ENCODE measurements at places on chromosomes 5 and 9.

DNA sequence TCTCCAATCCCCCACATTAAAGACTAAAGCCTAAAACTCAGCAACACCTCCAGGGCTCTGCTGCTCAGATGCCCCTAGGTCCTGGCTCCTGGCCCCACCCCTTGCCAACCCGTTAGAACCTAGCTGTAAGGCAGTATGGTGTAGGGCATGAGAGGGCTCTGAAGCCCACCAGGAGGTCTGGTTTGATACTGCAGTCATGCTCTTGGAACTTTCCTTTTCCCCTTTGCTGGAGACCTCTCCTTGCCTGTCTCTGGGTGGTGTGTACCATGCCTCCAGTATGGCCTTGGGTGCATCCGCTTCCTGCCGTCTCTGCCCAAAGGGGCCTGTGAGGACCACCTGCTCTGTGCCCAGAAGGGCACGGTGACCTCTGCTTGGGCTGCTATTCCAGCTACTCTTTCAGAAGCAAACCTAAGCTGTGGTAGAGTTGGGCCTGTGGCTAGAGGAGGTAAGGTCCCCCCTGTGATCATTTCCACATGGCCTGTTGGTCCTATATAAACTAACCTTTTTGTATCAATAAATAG is 3.5 kb downstream of the TENT4A start:
- DNase-seq: no peak

DNA sequence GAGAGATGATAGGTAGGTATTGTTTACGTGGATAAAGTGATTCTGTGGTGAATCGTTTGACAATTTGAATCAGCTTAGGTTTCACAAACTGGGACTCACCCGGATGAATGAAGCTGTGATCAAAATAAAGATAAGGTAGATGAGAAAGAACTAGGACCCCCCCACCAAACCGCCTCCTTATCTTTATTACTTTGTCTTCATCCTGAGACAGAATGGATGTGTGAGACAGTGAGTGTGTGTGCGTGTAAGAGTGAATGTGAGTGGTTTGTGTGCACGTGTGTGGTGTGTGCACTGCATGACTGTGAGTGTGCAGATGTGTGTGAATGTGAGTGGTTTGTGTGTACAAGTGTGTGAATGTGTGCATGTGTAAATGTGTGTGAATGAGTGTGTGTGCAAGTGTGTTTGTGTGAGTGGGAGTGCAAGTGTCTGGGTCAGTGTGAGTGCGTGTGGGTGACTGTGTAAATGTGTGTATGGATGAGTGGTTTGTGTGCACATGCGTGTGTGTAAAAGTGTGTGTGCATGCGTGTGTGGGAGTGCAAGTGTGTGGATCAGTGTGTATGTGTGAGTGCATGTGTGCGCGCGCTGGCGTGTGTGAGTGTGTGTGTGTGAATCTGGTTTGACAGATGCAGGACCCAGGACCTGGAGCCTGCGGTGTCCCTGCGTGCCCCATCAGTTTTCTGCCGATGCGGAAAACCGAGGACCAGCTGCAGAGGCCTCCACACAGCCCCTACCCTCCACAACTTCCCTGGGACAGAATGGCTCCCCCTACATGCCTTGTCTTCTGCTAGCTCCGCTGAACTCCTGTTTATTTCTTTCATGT is 11.4 kb upstream of the ENG start:
- DNase-seq: no peak

DNA sequence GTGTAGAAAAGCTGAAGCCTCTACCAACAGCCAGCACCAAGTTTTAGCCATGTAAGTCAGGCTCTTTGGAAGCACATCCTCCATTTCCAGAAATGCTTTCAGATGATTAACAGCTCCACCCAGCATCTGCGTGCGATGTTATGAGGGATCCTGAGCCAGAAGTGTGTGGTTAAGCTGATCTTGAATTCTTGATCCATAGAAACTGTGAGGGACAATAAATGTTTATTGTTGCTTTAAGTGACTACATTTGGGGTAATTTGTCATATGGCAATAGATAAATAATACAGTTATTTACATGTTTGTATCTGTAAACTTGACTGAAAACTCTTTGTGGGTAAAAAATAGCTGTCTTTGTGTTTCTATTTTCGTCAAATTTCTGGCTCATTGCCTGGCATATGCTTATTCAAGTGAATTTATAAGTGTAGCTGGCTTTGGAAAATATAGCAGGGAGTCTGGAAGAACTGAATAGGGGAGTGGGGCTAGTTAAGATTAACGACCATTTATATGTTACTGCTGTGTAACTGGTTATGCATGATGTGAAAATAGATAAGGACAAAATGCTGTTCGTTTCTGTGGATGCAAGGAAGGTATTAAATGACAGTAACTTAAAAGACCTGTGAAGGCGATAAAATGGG is 234.1 kb downstream of the LRRC70 start:
- DNase-seq: no peak

GRCh38 chr9:80077059-80077458 is 505.3 kb downstream of the TLE4 start:
- no peak for DNase-seq

- DNase-seq: no peak
Observed at GRCh38 chr5:158880483-158881001, 219.2 kb downstream of the EBF1 start.

DNA sequence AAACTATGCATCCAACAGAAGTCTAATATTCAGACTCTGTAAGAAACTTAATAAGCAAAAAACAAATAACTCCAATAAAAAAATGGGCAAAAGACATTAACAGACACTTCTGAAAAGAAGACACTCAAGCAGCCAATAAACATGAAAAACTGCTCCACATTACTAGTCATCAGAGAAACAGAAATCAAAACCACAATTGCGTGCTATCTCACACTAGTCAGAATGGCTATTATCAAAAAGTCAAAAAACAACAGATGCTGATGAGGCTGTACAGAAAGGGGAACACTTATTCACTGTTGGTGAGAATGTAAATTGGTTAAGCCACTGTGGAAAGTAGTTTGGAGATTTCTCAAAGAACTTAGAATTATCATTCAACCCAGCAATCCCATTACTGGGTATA is 101.2 kb upstream of the TRIM32 start:
- DNase-seq: no peak

DNA sequence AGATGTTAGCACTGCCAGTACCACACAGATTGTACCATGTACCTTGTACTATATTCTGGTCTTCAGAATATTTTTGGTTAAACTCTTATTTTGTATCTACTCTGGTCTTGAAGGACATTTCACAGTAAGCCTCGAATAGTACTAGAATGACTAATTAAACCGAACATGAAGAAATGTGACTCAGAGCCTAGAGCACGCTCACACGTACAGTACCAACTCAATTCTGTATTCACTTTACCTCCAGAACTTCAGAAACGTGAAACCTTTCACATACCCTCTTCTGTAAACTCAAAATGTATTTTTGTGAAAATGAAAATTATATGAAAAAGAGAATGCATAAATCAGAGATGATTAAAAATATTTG is 112.8 kb downstream of the MVB12B start:
- no peak for DNase-seq

DNA sequence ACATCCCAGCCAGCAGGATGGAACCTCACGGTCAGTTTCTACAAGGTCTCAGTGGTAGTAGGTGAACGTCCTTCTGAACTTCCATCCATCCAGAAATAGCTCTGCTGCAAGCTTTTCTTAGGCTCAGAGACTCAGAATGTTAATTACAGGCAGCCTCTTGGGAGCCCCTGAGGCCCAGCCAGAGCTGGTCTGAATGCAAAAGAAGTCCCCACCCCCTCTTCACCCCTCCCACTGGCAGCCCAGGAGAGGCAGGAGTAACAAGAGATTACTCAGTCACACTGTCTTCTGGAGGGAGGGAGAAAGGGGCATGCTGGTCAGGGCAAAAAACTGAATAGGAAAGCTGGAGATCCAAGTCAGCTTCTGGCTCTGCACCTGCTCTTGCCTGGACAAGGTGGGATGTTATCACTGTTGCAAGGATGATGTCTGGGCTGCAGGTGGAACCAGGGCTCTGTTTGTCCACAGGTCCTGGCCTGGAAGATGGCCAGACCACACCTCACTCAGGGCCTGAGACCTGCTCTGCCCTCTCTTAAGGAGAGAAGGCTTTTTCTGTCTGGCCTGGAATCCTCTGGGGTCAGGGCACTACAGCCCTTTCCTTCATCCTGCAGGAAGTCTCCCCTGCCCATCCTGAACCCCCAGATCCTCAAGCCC is 9.1 kb downstream of the ENHO start:
- no peak for DNase-seq

DNA sequence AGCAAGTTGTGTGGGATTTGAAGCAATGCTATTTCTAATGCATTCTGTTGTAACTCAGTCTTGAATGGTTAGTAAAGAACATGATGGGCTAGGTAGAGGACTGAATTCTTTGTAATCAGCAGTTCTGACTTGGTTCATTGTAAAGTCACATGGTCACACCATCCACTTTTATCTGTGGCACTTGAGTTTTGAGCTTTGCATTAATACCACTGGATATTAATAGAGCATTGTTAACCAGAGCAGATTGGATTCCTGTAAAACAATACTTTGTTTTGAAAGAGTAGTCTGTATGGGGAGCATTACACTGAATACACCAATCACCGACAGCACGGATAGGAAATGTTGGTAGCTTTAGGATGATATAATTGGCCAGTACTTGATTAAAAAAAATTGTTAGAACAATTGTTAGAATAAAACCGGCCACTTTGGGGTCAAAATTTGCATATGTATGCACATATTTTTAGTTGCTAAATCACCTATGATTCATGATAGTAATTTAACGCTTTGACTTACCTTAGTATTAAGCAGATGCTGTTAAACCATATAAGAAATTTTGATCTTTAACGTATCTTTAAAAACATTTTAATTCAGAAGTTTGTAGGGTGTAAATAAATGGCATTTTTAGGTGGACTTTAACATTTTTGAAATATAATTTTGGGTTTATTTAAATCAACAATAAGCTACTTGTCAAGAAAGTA is 17.4 kb downstream of the SLC12A2 start:
- DNase-seq: no peak

GRCh38 chr9:137488327-137488653 is 29.2 kb upstream of the NSMF start:
- no peak for DNase-seq

GRCh38 chr5:2724031-2724581 is 27.4 kb downstream of the IRX2 start:
- DNase-seq: no peak

GRCh38 chr9:18939943-18940342 is 93.1 kb downstream of the SAXO1 start:
- no peak for DNase-seq

DNA sequence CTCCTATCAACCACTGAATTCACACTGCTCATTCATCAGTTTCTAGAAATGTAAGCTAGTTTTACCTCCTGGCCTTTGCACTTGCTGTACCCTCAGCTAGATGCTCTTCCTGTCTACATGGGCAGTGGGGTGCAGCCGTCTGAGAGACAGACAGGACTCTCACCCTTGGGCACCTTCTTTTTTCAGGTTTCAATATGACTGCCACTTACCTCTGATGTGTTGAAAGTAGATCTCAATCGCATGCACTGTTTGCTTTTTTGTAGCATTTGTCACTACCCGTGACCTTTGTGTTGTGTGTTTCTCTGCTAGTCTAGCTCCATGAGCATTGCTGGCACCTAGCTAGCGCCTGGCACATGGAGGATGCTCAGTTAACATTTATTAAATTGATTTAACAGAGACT is 403.1 kb upstream of the TRPC7 start:
- DNase-seq: no peak

DNA sequence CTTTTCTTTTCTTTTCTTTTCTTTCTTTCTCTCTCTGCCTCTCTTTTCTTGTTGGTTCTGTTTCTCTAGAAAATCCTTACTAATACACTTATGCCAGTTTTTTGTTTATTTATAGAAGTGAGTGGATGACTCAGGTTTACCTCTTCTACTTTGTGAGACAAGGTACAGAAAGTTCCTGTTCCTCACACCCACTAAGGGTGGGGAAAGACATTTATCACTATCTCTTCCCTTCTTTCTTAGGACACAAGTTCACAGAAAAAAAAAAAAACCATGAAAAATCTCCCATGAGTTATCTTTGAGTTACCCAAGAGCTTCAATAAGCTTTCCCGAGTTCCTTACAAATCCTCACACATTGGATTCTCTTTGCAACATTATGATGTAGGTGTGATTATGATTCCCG is 60.9 kb upstream of the CD180 start:
- no peak for DNase-seq

DNA sequence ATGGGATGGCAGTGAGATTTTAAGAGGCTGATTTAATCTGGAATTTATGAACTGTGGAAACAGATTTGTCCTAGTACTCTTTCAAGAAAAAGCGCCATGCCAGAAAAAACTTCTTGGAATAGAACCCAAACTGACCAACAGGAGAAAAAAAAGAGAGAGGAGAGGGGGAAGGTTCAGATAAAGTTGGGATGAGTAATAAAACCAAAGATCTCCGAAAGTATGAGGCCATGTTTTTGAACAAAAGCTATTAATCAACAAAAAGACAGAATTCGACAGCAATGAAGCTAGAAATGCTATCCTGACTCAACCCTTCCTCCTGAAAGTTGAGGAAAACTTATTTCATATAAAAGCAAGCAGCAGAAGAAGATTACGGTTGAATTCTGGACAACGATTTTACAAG is 135.5 kb downstream of the CEMIP2 start:
- DNase-seq: no peak

- no peak for DNase-seq
Observed at GRCh38 chr5:42908086-42908485, 96.4 kb upstream of the SELENOP start.

GRCh38 chr5:173660481-173661280 is 44.2 kb upstream of the BOD1 start:
- no peak for DNase-seq

- DNase-seq: no peak
Observed at GRCh38 chr5:173839117-173839713, 48.9 kb upstream of the CPEB4 start.

DNA sequence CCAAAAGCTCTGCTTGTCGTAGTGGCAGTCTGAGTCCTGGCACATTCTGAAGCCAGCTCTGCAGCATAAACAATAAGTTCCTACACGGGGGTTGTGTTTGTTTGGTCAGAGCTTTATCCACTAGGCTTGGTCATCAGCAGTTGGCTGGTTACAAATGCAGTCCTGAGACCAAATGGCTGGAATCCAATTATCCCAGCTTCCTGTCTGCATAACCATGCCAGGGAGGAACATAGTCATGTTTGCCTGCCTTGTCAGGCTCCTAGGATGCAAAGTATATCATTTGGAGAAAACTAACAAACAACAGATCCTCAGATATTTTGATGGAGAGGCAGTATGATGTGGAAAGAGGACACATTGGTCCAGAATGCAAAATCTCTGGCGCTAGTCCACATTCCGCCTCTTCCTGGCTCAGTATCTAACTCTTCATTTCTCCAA is 85.8 kb downstream of the FBXO38 start:
- DNase-seq: no peak

- DNase-seq: no peak
Observed at GRCh38 chr5:122295138-122295537, 16.9 kb upstream of the SNCAIP start.

All from suppressor macrophage (primary cell).